ENCODE measurements at places on chromosomes 1 and 21.

DNA sequence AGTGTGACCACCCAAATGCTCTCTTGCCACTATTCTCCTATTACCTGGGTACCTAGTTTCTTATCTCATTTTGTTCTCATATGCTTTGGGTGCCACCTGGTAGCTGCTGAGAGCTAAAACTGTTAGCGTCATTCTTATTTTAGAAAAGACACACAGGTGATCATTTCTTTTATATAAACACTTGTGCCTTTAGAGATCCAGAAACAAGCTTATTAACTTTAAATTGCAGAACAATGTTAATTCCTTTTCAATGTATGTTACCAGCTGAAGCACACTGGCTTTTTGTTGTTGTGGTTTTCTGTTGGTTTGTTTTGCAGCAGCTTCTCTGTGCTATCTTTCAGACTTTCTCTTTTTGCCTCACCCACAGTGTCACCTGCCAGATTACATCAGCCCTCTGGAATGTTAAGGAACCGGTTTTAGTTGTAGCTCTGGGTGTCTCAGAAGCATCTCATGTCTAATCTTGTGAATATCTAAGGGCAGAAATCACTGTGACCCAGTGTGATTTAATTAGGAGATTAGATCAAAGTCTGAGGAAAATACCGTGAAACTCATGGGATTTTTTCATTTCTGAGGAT is 43.4 kb upstream of the SLC19A2 start:
- DNase-seq, result peak; percentile 31

- DNase-seq, result no peak
Measured at GRCh38 chr1:80384959-80385358, 1378.4 kb upstream of the ADGRL4 start.

DNA sequence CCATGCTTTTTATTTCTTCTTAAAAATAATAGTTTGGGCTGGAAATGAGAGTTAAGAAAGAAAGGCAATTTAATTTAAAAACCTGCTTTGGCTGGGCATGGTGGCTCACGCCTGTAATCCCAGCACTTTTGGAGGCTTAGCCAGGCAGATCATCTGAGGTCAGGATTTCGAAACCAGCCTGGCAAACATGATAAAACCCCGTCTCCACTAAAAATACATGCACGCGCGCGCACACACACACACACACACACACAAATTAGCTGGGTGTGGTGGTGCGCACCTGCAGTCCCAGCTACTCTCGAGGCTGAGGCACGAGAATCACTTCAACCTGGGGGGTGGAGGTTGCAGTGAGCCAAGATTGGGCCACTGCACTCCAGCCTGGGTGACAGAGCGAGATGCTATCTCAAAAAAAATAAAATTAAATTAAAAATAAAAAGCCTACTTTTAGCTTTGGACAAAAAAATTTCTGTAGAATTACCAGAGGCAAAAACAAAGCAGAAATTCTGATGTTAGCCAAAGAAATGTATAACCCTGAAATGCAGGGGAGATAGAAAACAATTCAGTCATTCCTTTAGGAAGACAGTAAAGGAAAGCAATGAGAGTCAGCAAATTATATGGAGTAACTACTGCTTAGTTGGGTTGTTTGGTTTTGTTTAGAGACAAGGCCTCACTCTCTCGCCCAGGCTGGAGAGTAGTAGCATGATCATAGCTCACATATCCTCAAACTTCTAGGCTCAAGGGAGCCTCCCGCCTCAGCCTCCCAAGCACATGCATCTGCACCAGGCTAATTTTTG is 15.7 kb upstream of the IPP start:
- DNase-seq, result no peak

GRCh38 chr1:179955287-179955680 is 674 bp downstream of the CEP350 start:
- peak; percentile 52 for DNase-seq

DNA sequence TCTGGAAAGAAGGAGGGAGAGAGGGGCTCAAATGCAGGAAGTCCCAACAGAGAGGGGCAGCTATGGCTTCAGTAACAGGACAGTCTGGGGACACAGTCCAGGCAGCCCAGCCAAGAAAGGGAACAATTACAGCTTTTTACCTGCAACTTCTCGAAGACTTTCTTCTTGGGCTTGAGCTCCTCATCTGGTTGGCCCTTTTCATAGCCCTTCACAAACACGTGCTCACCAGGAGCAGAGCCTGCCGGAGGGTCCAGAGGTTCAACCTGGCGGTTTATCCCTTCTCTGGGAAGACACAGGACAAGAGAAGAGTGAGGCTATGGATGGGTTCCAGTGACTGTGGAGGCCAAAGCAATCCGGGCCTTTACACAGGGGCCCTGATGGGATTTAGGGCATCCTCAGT is 37.9 kb downstream of the YARS1 start:
- no peak for DNase-seq

DNA sequence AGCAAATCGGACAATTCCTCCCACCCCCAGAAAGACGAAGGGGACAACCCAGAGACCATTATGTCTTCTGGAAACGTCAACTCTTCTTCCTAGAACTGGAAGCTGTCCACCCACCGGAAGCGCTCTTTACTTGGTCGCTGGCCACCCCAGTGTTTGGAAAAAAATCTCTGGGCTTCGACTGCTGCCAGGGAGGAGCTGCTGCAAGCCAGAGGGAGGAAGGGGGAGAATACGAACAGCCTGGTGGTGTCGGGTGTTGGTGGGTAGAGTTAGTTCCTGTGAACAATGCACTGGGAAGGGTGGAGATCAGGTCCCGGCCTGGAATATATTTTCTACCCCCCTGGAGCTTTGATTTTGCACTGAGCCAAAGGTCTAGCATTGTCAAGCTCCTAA is 3.2 kb downstream of the S1PR1 start:
- no peak for DNase-seq

DNA sequence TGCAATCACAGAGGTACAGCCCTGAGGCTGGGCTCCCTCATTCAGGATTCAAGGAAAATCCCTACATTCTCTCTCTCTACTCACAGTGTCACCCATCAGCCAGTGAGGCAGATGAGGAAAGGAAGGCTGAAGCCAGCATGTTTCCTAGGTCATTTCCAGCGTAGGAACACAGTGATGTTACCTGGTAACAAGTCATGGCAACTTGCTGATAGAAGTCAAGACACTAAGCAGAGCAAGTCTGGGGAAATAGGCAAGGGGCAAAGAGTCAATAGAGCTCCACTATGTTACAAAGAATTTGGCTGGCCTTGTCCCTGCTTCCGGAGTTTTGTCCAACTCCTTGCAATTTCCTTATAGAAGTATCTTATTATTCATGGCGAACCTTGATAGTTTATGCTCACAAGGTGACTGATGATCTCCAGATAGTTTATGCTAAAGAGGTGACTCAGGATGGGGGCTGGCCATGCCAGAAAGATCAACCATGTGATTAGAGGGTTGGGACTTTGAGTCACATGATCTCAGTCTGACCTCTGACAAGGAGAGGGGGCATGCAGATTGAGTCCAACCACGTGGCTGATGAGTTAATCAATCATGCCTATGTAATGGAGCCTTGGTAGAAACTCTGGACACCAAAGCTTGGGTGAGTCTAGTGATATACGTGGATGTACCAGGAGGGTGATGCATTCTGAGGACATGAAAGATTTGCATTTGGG is 51.1 kb downstream of the SUSD4 start:
- DNase-seq, result no peak

- no peak for DNase-seq
Measured at GRCh38 chr1:184940226-184940625, 34.1 kb downstream of the NIBAN1 start.

DNA sequence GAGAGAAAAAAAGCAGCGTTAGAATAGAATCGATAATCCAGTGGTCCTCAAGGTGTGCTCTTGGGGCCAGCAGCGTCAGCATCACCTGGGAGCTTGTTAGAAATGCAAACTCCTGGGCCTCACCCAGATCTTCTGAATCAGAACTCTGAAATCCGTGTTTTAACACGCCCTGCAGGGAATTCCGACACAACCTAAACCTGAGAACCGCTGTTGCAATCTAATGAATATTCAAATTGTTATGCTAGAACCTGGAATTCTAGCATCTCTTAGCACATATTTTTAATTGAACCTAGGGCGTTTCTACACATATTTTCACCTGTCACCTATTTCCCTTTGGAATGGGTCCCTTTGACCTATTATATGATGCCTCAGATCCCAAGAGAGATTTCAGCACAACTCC is 175.7 kb downstream of the PSMG1 start:
- DNase-seq, result no peak

GRCh38 chr1:113057006-113057405 is 16.0 kb upstream of the LRIG2 start:
- no peak for DNase-seq

DNA sequence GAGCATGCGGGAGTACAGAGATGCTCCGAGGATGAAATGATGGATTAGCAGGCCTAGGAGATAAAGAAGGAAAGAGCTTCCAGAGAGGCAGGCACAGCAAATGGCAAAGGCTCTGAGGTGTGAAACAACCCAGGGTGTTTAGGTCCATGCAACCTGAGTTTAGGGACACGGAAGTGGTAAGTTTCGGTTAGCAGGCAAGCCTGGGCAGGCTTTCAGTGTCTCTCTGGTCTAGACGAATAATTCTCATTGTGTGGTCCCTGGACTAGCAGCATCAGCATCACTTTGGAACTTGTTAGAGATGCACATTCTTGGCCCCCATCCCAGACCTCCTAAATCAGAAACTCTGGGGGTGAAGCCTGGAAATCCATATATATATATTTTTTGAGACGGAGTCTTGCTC is 18.6 kb downstream of the NKAIN1 start:
- DNase-seq, result no peak

GRCh38 chr1:108878160-108878469 is 1.3 kb downstream of the GPSM2 start:
- DNase-seq, result no peak

GRCh38 chr1:58047265-58047858 is 499.2 kb downstream of the OMA1 start:
- DNase-seq, result peak; percentile 35

GRCh38 chr1:163706915-163707314 is 385.2 kb downstream of the NUF2 start:
- DNase-seq, result peak; percentile 0

- no peak for DNase-seq
Measured at GRCh38 chr1:208782186-208782585, 538.0 kb upstream of the PLXNA2 start.

- no peak for DNase-seq
Measured at GRCh38 chr1:61638911-61639605, 85.9 kb downstream of the TM2D1 start.

DNA sequence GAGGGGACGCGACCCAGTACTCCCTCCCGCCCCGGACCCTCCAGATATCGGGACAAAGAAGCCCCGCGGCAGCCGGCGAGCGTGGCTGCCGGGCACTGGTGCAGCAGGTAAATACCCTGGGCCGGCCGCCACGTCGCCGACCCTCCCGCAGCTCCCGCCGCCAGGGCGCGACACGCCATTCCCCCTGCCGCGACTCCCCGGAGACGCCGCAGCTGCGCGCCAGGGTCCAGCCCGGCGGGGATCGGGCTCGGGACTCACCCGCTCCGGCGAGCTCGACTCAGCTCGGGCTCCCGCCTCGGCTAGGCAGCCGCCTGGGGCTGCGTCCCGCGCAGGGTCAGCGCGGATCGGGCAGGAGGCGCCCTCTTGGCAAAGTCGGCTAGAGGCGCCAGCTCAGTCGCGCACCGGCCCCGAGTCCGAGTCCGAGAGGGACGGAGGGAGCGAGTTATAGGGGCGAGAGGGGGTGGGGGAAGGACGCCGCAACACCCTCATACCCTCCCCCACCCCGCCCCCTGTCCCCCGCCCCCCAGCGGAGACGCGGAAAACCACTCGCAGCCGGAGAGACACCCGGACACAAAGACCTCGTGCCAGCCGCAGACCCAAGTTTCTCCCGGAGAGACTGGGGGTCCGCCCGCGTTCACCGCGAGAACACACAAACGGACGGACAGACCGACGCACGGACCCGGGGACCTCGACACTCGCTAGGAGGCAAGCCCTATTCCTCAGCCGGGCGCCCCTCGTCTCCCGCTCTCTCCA is 985 bp downstream of the SYT6 start:
- no peak for DNase-seq

DNA sequence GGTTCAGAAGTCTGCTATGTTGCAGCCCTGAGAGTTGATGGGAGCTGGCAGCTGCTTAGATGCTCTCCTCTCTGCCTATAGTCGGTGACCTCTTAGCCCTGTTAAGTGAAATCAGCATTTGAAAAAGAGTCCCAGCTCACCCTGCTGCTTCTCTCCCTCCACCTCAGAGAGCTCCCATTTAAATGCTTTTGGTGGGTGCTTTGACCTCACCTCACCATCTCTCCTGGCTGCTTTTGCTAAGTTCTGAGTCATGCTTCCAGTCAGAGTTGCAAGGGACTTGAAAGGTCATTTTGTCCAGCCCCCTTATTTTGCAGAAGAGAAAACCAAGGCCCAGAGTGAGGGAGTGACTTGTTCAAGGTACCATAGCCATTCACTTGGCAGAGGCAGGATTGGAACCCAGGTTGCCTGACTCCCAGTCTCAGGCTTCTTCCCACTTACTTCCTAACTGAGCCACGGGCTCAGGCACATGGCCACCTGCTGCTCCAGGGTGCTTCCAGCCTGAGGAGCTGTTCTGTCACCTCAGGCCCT is 3.3 kb downstream of the MAPKAPK2 start:
- no peak for DNase-seq

DNA sequence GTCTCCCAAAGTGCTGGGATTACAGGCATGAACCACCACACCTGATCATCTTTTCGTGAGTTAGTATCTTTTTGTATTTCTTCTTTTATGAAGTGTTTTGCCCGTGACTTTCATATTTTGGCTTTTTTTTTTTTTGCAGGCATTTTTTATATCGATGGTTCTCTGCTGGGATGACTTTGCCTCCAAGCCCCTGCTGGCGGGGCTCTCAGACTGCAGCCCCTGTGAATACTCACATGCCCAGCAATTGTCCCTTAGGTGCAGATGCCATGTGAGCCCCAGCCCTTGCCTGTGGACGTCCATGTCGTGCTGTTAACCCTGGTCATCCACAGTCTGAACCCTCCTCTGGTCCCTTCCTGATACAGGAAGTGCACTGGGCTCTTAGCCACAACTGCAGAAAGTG is 21.7 kb downstream of the CRYAA start:
- no peak for DNase-seq

- DNase-seq, result no peak
Measured at GRCh38 chr1:184650177-184650866, 104.3 kb downstream of the EDEM3 start.

- DNase-seq, result no peak
Measured at GRCh38 chr1:244200596-244200995, 149.5 kb downstream of the ZBTB18 start.

GRCh38 chr1:197003132-197003531 is 25.8 kb downstream of the CFHR5 start:
- no peak for DNase-seq

- no peak for DNase-seq
Measured at GRCh38 chr1:161001525-161001924, 19.4 kb downstream of the F11R start.

DNA sequence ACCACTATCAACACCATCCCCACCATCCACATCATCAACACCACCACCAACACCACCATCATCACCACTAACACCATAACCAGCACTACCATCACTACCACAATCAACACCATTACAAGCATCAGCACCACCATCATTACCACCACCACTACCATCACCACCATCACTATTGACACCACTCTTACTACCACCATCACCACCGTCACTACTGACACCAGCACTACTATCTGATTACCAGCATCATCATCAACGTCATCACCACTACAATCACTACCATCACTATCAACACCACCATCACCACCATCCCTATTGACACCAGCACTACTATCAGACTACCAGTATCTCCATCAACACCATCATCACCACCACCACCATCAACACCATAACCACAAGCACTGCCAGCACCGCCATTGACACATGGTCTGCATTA is 106.1 kb upstream of the RUNX3 start:
- no peak for DNase-seq

Measured in common myeloid progenitor, CD34-positive (primary cell).